ENCODE measurements at places on chromosomes 3 and 15. TPM values are rescaled to one million over a fixed set of nuclear protein-coding genes. Genes with fewer than 3 reads are reported as not detected.

Gene GPR62
- total RNA-seq = 13.6 TPM

Gene MEIS2
- 29.4 TPM for total RNA-seq

Gene CCR8
- not detected for total RNA-seq

Gene CDCP1
- total RNA-seq = 0.98 TPM

Gene TMEM40
- not detected for total RNA-seq

Gene PAQR9
- 7.1 TPM for total RNA-seq

Gene CLRN1
- total RNA-seq = not detected

Gene PARP15
- total RNA-seq = 0.51 TPM

Gene NLGN1
- 66.8 TPM for total RNA-seq

Gene SLC28A1
- total RNA-seq = not detected

Gene CGNL1
- total RNA-seq = 49.8 TPM

Gene UBAP1L
- 40.3 TPM for total RNA-seq

Gene GHSR
- not detected for total RNA-seq

Gene PEX5L
- total RNA-seq = 351 TPM

Gene ZNF662
- 11.6 TPM for total RNA-seq

Gene RAB6B
- total RNA-seq = 400 TPM

Gene TNIK
- 142 TPM for total RNA-seq

Gene CPNE4
- total RNA-seq = 46.2 TPM

Gene SPESP1
- 0.86 TPM for total RNA-seq

Gene ITPKA
- total RNA-seq = 53.0 TPM

Gene PIK3CB
- total RNA-seq = 68.7 TPM

Gene TPRA1
- 20.9 TPM for total RNA-seq

Gene RBP2
- total RNA-seq = not detected

Data from dorsolateral prefrontal cortex (tissue), 122 donors.